ENCODE measurements at places on chromosomes 12 and 14. TPM values are rescaled to one million over a fixed set of nuclear protein-coding genes. Genes with fewer than 3 reads are reported as not detected.

Gene DACT1
- 0.15 TPM for total RNA-seq

Gene KRT74
- not detected for total RNA-seq

Gene MTRFR
- 26.6 TPM for total RNA-seq

Gene CLEC2B
- total RNA-seq, result 16.5 TPM

Gene PPM1H
- total RNA-seq, result 0.13 TPM

Gene FOS
- total RNA-seq, result 16.8 TPM

Gene PAX9
- total RNA-seq, result not detected

Gene SERPINA5
- total RNA-seq, result not detected

Gene LRTM2
- total RNA-seq, result 0.24 TPM

Gene GLIPR1
- total RNA-seq, result 22.2 TPM

Gene MANSC4
- not detected for total RNA-seq

Gene CPSF6
- 114 TPM for total RNA-seq

Gene SLCO1C1
- not detected for total RNA-seq

Gene C3AR1
- 2.0 TPM for total RNA-seq

Gene PPP1R36
- 0.24 TPM for total RNA-seq

Gene SLC22A17
- 2.6 TPM for total RNA-seq

Gene CTSG
- not detected for total RNA-seq

Gene ACOT6
- not detected for total RNA-seq

Gene CLMN
- total RNA-seq, result 0.72 TPM

Gene SIX4
- total RNA-seq, result not detected

Gene MANSC1
- total RNA-seq, result 0.31 TPM

Gene INHBC
- 0.11 TPM for total RNA-seq

Gene A2ML1
- total RNA-seq, result not detected

Gene RPL10L
- not detected for total RNA-seq

Gene MUCL1
- not detected for total RNA-seq

Gene AQP2
- not detected for total RNA-seq

Gene BCAT1
- total RNA-seq, result 24.2 TPM

Gene GLIPR1L2
- not detected for total RNA-seq

Gene RHEBL1
- total RNA-seq, result 10.2 TPM

Gene POTEG
- not detected for total RNA-seq

Gene SLC35F4
- not detected for total RNA-seq

Gene AMDHD1
- 2.1 TPM for total RNA-seq

Gene RPS6KA5
- total RNA-seq, result 19.9 TPM

Gene DLK1
- total RNA-seq, result not detected

Gene DDX47
- 106 TPM for total RNA-seq

Gene RAB5B
- 36.6 TPM for total RNA-seq

Gene WSCD2
- not detected for total RNA-seq

Gene KMT2D
- total RNA-seq, result 79.7 TPM

Gene KCNC2
- not detected for total RNA-seq

Gene PTMS
- 87.2 TPM for total RNA-seq

Gene SERPINA1
- 0.18 TPM for total RNA-seq

Gene NPC2
- total RNA-seq, result 18.3 TPM

Gene NDUFA12
- total RNA-seq, result 149 TPM

Gene HAL
- total RNA-seq, result 0.40 TPM

Gene SNAPC1
- total RNA-seq, result 8.5 TPM

Gene TMEM263
- 22.7 TPM for total RNA-seq

Gene ZC3H10
- 9.0 TPM for total RNA-seq

Gene STAC3
- total RNA-seq, result 1.4 TPM

Gene CLEC4C
- total RNA-seq, result not detected

All from CD8-positive, alpha-beta memory T cell (primary cell).